Stimulated activated CD4-positive, alpha-beta T cell treated with anti-CD3 and anti-CD28 coated beads, Interleukin-1b, Interleukin-23, amount 100 ng/mL, for 1 hour (primary cell): ENCODE measurements at places on chromosomes 1 and 21.

DNA sequence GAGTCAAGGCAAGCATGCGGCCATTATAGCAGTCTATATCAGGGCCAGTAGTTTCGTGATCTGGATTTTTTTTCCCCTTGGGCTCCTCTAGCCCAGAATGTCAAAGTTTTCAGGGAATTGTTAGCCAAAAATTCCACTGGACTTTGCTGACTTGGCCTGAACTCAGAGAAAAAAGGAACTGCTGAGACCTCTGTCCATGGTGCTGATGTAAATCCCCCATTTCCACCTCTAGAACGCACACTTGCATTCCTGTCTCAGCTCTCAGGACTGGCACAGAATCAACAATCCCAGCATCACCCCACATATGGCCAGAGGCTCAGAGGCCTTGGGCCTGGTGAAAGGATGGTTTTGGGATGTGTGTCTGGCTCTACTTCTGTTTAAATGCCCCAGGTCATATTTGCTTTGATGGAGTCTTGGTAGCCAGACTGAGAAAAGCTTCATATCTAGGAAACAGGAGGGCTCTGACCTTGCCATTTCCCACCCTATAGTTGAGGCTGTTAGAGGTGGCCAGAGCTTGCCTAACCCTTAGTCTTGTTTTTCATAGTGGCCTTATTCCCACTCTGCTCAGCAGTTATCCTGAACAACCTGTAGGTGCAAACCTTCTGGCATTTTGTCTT lies 16.9 kb upstream of the EFCAB14 start:
- DNase-seq = no peak

DNA sequence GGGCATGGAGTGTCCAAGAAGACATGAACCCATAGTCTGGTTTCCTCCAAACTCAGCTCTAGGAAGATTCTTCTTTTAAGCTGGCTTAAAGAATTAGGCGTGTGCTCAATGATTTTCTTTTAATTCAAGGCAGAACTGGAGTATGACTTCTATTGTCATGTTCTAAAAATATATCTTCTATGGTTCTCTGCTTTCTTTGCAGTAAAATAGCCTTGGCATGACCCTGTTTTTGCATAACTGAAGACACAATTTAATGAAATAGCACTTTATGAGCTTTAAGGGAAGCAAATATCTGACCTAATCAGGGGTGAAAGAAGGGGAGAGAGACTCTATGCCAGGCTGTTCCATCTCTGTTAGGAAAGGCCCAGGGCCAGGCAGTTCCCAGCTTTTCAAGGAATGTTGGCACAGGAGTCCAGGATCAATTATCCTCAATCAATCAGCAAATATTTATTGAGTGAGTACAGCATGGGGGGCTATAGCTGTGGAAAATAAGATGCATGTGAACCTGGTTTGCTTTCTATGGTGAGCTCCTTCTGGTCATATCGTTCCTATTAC lies 7.2 kb upstream of the CSF1 start:
- no peak for DNase-seq

- no peak for DNase-seq
Observed at GRCh38 chr1:40575336-40575735, 43.9 kb downstream of the ZNF684 start.

GRCh38 chr21:38988509-38989378 lies 183.0 kb downstream of the ETS2 start:
- DNase-seq = no peak

GRCh38 chr1:231215681-231216385 lies 25.2 kb upstream of the GNPAT start:
- no peak for DNase-seq

DNA sequence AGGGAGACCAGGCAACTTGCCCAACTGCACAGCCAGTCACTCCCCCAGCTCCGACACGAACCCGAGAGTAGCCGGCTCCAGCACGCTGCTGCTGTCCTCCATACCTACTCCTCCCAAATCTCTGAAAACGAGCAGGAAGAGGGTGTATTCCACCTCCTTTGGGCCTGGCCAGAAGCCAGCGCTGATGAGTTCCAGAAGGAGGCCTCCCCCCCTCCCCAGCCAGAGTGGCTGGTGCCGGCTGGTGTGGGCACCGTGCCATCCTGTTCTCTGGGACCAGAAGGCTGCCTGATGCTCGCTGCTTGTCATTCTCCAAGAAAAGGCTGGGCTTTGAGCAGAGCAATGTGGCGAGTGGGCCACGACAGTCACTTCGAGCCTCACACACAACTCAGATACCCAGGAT lies 22.2 kb downstream of the KCNN3 start:
- no peak for DNase-seq

GRCh38 chr1:21624571-21625389 lies 44.4 kb downstream of the RAP1GAP start:
- no peak for DNase-seq

- DNase-seq = no peak
Observed at GRCh38 chr1:205585169-205585834, 46.5 kb downstream of the ELK4 start.

DNA sequence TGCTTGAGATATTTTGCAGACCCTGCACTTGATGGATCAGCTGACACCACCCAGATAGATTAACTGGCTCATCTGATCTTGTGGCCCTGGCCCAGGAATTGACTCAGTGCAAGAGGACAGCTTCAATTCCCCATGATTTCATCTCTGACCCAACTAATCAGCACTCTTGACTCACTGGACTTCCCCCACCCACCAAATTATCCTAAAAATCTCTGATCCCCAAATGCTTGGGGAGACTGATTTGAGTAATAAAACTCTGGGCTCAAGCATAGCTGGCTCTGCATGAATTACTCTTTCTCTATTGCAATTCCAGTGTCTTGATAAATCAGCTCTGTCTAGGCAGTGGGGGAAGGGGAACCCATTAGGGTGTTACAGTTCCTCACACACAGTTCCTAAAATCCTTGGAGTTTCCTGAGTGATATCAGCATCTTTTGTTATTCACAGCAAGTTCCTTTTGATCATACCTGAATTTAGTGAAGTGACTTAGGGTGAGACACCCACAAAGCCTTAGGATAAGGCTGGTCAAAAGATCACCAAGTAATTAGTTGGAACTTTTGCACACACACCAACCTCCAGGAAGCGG lies 104.2 kb downstream of the COP1 start:
- DNase-seq = no peak

GRCh38 chr1:172774561-172774960 lies 115.7 kb downstream of the FASLG start:
- DNase-seq = no peak

GRCh38 chr1:58939146-58939545 lies 155.3 kb upstream of the JUN start:
- DNase-seq = no peak

- DNase-seq = no peak
Observed at GRCh38 chr1:155981266-155982088, 3.1 kb upstream of the ARHGEF2 start.

DNA sequence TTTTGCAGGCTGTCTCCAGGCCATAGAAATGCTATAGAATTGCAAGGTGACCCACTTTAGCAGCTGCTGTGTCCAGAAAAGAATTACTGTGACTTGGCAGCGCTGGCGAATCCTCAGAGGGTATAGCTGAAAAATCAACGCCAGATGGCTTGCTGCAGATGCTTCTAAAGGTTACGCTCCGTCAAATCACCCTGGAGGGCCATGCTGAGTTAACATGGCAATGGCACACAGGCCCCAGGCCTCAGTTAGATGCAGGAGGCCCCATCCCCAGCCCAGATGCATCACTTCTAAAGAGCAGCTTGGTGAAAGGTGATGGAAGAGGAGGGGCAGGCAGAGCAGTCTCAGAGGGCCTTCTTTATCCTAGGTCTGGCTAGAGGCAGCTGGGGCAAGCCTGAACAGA lies 18.0 kb downstream of the KIAA1614 start:
- DNase-seq = no peak

DNA sequence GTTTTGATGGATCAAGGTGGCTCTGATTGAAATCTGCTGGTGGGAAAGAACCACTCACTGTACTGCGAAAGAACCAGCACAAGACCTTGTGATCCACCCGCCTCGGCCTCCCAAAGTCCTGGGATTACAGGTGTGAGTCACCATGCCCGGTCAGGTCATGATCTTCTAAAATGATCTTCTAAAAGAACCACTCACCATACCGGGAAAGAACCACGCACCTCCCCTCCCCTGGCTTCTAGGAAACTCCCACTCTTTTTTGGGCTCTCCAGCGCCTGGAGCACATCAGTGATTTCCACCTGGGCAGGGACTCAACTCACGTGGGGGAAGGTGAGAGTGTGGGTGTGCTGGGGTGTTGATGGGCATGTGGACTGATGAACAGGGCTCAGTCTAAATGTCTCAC lies 7.9 kb upstream of the RAB7B start:
- DNase-seq = no peak

DNA sequence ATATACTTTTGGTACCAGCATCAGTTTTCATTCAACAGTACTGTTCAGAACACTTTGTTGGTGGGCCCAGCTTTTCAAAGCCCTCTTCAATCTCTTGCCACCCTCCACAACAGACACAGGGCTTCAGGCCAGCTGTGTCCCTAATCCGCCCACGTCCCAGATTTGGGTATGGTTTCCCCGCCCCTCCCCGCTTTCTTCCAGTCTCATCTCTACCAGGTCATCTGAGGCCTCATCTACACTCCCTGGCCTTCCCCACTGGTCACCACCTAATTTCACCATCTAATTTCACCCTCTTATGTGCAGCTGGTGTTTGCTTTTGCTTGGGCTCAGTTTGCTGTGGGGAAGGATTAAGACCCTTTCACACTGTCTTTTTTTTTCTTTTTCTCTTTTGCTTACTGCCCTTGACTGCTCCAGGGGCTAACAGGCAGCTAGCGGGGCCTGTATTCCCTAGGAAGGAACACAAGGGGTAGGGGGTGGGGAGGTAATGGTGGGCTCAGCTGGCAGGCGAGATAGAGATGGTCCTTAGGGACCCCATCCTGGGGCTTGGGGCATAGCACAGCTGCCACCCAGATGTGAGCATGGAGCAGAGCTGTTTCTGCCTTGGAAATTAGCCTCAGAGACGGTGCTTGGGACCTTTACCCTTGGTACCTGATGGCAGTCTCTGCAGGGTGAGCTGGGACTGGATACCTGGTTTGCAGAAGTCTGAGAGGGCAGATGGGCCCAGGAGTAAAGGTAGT lies 3.8 kb upstream of the EPB41 start:
- DNase-seq = no peak
